NT2/D1 (cell line): ENCODE measurements at places on chromosomes 5 and 9.

- no peak for DNase-seq
Measured at GRCh38 chr5:139061274-139061673, 136.9 kb downstream of the SIL1 start.

- DNase-seq, result no peak
Measured at GRCh38 chr9:38434853-38435252, 10.6 kb upstream of the IGFBPL1 start.

- DNase-seq, result no peak
Measured at GRCh38 chr5:131021646-131022045, 143.4 kb downstream of the HINT1 start.

GRCh38 chr5:3801967-3802366 lies 206.3 kb downstream of the IRX1 start:
- no peak for DNase-seq

DNA sequence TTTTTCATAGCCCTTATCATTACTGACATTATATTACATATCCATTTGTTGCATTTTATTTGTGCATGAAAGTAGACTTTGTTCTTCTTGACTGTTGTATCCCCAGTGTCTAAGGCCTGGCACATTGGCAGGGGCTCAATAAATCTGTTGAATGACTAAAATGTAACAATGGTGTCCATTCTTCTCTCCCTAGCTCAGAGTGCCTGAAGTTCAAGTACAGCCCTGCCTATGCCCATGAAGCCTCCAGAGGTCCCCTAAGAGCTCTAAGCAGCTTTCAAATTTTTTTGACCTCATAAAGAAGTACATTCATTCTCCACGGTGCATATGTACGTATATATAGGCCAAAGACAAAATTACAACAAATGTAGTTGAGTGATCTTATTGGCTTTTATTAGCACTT lies 4.2 kb upstream of the BSPRY start:
- DNase-seq, result no peak

DNA sequence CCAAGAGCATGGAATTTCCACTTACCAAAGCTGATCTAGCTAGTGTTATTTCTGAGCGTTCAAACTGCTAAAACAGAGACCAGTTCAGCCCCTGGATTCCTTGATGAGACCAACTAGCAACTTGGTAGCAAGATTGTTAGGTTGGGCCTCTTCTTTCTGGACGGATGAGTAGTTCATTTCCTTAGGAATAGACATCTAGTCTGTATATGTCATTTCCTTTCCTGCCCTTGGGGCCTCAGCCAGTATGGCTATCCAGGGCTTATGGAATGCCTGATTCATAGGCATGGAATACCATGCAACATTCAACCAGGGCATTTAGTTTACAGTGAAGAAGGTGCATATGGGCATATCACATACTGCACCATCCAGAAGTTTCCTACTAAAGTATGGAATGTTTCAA lies 14.5 kb upstream of the LPAR1 start:
- no peak for DNase-seq

DNA sequence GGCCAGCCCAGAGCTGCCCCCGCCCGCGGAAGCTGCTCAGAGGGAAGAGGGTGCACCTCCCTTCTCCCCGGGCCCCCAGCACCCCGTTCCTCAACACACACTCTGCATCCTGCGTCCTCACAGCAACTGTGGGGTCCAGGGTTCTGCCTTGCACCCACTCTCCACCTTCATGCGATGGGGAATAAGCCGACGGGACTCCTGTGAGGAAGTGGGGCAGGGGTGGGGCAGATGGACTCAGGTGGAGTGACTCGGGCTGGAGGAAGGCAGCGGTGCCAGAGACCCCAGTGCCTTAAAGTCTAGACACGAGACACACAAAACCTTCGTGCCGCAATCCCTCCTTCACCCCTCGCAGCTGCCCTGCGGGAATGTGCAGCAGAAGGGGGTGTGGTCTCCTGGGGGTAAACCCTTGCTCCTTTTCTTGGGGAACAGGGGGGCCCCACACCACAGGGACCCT lies 8.6 kb downstream of the BRD3 start:
- no peak for DNase-seq

GRCh38 chr9:115071176-115071575 lies 46.8 kb downstream of the TNC start:
- no peak for DNase-seq

DNA sequence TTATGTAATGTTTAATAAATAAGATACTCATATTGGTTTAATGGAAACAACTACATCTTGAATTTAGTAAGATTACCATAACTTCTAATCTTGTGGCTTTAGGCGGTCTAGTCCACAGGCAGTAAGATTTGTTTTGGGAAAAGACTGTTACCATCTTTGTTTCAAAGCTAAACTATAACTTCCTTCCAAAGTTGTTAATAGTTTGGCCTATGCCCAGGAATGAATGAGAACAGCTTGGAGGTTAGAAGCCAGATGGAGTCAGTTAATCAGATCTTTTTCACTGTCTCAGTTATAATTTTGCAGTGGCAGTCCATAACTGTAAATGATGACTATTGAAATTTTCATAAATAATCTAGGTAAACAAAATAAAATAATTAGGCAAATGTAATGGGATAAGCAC lies 241.8 kb upstream of the KLF9 start:
- DNase-seq, result no peak

- no peak for DNase-seq
Measured at GRCh38 chr9:71509054-71509453, 259.3 kb downstream of the CEMIP2 start.
